A549 treated with CpdA at 1 μM for 4 hours (cell line): ENCODE measurements at places on chromosomes 12 and 14. TPM values are rescaled to one million over a fixed set of nuclear protein-coding genes. Genes with fewer than 3 reads are reported as not detected.

Gene HOXC4
- 2.4 to 4.2 TPM (median 4.0 TPM) in 5 replicates for total RNA-seq

Gene SERPINA10
- 0.08 TPM in 1 of 5 replicates, not detected in the others for total RNA-seq

Gene HSPB8
- total RNA-seq, result 13.1 to 21.0 TPM (median 15.4 TPM) in 5 replicates

Gene TRHDE
- total RNA-seq, result 0.03 to 0.19 TPM (median 0.09 TPM) in 5 replicates
